ENCODE measurements at places on chromosomes 16 and 17.
A peak's percentile ranks its signal among the peaks of the same experiment; 100 is the strongest.

DNA sequence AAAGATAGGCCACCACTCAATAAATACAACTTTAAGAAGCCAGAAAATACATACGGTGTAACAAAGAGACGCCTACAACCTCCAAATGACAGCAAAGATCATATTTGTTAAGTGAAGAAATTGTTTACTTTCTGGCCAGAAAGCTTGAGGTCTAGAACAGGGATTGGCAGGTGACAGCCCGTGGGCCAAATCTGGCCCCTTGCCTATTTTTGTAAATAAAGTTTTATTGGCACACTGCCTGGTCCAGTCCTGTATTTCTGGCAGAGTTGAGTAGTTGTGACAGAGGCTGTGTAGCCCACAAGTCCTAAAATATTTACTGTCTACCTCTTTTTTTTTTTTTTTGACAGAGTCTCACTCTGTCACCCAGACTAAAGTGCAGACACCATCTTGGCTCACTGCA, 3.4 kb upstream of the CLEC19A start:
- no peak for DNase-seq

- no peak for DNase-seq
These were observed 3.3 kb upstream of the ZFHX3 start for GRCh38 chr16:73051226-73051625.

- no peak for DNase-seq
These were observed 14.5 kb downstream of the GLIS2 start for GRCh38 chr16:4330277-4330874.

DNA sequence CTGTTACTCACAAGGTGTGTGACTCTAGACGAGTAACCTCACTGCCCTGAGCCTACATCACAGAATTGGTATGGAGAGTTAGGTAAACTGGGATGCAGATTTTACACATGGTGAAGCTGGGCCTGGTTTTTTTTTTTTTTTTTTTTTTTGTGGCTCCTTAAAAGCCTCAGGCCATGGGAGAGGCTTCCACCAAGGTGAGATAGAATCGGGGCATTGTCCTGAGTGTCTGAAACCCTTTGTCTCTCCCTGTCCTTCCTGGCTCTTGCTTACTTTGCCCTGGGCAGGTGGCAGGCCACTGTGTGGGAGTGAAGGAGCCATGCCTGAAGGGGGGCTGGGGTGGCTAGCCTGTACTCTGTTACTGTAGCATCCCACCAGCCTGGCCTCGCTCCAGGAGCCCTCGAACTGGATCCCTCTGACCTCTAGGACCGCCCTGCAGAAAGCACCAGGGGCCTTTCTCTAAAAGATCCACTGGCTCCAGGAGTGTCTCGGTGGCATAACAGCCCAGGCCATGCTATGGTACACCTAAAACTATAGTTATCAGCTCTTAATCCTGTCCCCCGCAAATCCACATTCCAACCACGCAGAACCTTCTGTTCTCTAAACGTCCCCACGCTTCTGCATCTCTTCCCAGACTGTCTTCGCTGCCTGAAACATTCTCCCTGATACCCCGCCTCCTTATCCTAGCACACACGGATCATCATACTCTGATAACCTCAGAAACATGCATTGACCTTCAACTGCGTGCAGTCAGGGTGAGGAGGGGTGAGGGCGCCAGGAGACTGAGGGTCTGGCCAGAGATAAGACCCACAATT, 1.7 kb upstream of the SLC13A2 start:
- no peak for DNase-seq

DNA sequence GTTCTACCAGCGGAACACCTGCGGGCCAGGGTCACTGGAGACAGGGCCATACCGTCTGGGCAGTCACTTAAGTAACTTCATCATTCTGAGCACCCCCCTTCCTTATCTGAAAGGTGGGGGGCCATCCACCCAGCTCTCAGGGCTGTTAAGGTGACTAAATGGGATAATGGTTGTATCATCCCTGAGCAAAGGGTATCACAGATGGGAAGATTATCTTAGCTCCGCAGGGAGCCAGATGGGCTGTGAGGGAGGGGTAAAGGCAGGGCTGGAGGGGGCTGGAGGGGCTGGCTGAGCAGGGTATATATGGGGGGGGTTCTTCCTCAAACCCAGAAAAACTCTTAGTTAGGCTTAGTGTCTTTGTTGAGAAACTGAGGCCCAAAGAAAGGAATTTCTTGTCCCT, 2.9 kb upstream of the CACNA1G start:
- no peak for DNase-seq

GRCh38 chr16:28597692-28598261, 927 bp upstream of the SULT1A2 start:
- no peak for DNase-seq

GRCh38 chr16:12079412-12079965, 103.0 kb downstream of the SNX29 start:
- no peak for DNase-seq

GRCh38 chr17:81685108-81685507, 1.3 kb downstream of the HGS start:
- DNase-seq, result no peak

- no peak for DNase-seq
These were observed 31.7 kb downstream of the CDH1 start for GRCh38 chr16:68768771-68769170.

DNA sequence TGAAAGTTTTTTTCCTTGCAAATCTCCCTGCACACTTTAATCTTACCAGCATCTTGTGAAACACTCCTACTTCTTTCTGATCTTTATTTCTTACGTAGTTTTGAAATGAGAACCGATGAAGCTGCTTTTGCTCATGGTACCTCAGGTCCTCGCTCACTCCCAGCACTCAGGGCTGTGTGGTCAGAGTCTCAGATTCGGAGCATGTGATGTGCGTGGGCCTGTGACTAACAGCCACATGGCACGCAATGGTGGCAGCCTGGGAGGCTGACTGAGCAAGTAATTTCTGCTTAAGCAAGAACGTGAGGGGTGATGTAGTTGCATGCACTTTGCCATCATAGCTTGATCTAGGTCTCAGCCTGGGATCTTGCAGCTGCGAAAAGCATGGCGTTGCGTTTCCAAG, 624.3 kb downstream of the MAF start:
- DNase-seq, result no peak

GRCh38 chr17:49521088-49521450, 26.0 kb downstream of the NGFR start:
- peak; percentile 47 for DNase-seq

- DNase-seq, result no peak
These were observed 111.7 kb downstream of the NLK start for GRCh38 chr17:28154214-28154613.

- DNase-seq, result no peak
These were observed 1.4 kb downstream of the NOTUM start for GRCh38 chr17:81959362-81960129.

DNA sequence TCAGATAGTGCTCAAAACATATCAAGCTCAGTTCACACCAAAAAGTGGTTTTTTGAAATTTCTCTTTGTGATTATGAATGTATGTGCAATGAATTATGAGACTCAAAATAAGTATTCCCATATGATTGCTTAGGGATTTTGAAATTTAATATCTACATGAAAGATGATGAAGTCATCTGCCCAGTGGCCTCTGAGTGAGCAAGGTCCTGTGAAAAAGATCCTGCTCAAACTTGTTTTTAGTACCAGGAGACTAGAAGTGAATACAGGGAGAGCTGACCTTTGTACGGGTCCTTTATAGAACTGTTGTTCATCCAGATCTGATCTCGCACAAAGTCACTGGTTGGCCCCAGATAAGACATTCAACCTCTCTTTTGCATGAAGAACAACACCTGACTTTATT, 151.9 kb upstream of the MAF start:
- DNase-seq, result no peak

DNA sequence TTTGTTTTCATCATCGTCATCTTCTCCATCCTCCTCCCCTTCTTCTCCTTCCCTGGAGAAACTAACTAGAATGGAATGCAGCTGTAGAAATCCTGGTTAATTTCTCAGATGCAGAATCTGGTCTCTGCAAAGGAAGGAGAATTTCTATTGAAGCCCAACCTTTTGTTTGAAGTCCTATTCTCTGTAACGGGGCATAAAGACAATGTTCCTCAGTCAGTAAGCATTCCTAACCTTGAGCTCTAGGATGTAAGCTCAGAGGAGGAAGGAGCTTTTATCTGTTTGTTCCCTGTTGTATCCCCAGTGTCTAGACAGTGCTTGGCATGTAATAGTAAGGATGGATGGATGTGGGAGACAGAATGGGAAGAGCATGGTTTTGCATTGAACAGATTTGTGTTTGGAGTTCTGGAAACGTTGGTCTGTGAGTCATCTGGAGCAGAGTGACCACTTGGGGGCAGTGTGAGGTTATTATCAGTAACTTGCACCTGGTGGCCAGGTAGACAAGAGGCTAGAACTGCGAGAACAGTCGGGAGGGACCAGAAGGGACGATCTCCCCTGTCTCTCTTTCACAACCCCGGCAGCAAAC, 363.7 kb downstream of the SNX29 start:
- DNase-seq, result no peak

DNA sequence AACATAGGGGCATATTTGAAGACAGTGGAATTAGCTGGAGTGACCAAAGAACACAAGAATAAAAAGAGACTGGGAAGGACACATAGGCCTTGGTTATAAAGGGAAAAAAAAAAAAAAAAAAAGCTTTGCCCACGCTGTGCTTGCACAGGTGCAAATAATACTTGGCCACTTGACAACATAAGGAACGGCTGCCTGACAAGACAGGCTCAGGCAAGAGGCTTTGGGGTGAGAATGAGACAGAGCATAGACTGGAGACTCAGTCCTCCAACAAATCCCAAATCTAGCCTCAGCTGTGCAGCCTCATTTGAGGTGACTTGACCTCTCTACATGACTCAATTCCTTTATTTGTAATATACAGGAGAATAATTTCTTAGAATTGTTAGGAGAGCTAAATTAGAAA, 332.8 kb upstream of the DYNLRB2 start:
- no peak for DNase-seq

DNA sequence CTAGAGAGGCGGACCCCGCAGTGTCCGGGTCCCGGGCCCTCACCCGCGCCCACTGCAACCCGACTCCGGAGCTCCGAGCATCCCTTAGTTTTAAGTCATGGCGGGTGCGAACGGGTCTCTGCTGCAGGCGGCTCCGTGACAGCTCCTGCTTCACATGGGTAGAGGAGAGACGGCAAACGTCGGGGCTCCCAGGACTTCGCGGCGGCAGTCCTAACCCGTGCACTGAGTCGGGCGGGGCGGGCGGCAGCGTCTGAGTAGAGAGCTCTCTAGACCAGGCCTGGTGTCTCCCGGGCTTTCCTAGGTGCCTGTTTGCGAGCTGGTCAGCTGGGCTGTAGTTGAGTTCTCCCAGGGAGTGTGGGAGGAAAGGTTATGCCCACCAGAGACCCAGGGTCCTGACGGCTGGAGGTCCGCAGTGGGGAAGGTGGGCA, 345 bp downstream of the TSC2 start:
- no peak for DNase-seq

DNA sequence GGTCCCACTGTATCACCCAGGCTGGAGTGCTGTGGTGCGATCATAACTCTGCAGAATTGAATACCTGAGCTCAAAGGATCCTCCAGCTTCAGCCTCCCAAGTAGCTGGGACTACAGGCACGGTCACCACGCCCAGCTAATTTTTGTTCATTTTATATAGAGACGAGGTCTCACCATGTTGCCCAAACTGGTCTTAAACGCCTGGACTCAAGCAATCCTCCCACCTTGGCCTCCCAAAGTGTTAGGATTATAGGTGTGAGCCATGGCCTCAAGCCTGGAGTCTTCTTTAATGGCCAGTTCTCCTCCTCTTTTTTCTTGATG, 484 bp downstream of the CD300LB start:
- peak; percentile 33 for DNase-seq

GRCh38 chr16:66491716-66492064, 58.2 kb downstream of the TK2 start:
- DNase-seq, result no peak

DNA sequence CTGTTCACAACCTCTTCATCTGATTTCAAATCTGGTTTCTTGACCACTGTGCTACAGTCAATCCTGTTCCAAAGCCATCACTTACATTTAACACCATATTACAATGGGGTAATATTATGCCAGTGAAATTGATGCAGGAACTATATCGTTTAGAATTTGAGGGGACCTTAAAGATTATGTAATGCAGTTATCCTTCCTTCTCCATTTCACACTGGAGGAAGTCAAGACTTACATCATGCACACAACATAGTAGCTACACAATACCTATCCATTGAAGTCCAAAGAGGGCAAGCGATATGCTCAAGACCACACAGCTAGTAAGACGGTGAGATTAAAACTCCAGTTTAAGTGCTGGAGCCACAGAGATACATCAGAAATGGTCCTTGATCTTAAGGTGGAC, 16.8 kb downstream of the NOG start:
- no peak for DNase-seq

DNA sequence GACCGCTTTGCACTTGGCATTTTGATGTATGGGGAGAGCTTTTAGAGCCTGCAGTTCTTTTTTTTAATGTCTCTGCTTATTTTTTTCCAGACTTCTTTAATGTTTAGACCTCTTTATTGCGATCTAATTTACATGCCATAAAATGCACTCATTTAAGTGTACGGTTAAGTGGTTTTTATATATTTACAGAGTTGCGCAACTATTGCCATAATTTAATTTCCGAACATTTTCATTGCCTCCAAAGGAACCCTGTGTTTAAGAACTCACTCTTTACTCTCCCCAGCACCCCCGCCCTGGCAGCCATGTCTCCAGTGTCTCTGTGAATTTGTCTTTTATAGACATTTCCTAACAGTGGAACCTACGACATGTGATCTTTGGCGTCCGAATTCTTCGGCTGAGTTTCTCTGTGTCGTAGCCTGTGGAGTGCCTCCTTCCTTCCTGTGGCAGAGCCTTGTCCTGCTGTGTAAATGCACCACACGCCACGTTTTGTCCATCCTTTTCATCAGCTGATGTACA, 24.0 kb downstream of the ZNF750 start:
- DNase-seq, result no peak

GRCh38 chr17:70096861-70097260, 21.8 kb downstream of the KCNJ16 start:
- no peak for DNase-seq

DNA sequence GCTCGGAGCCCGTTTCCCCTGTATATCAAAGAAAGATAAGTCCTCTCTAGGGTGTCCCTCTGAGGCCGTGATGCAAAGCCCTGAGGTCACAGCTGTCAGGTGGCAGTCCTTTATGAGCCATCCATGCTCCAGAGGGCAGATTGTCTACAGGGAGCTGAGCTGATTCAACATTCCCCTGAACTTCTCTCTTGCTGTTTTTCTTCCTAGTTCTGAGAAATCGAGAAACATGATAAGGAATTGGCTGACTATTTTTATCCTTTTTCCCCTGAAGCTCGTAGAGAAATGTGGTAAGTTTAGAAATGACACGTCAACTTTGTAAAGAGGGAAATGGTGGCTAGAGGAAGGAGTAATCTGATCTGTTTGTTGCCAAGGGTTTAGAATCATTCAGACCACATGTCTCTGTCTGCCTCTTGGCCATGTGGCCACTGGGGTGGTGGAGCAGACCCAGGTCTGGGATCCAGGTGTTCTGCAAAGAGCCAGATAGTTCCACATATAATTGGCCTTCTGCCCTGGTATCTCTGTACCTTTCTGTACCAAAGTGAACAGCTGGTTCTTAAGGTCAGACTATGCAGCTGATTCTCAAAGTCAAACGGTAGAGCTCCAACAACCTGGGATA, 3.5 kb downstream of the CTNS start:
- no peak for DNase-seq

- DNase-seq, result no peak
These were observed 25.2 kb upstream of the SMPD3 start for GRCh38 chr16:68473358-68474070.

- DNase-seq, result peak; percentile 56
These were observed 1.8 kb downstream of the MGRN1 start for GRCh38 chr16:4626396-4626795.
